Glomerular endothelial cell (primary cell): ENCODE measurements at places on chromosomes 4 and X. TPM values are rescaled to one million over a fixed set of nuclear protein-coding genes. Genes with fewer than 3 reads are reported as not detected.

PDCL2 gene
- total RNA-seq: not detected in 2 replicates

GSX2 gene
- not detected in 2 replicates for total RNA-seq

PAK3 gene
- 0.53 and 1.3 TPM in 2 replicates for total RNA-seq

CPLX1 gene
- total RNA-seq: 0.29 TPM in 1 of 2 replicates, not detected in the other

PFKFB1 gene
- total RNA-seq: not detected in 2 replicates

SATL1 gene
- 0.06 TPM in 1 of 2 replicates, not detected in the other for total RNA-seq

MAGED4B gene
- 8.8 and 75.3 TPM in 2 replicates for total RNA-seq

MAGEA4 gene
- not detected in 2 replicates for total RNA-seq

EXOSC9 gene
- 27.8 and 32.0 TPM in 2 replicates for total RNA-seq

XPNPEP2 gene
- total RNA-seq: not detected in 2 replicates

GPAT3 gene
- 1.4 and 4.0 TPM in 2 replicates for total RNA-seq

GRIA3 gene
- total RNA-seq: 0.53 and 0.58 TPM in 2 replicates

KLB gene
- not detected in 2 replicates for total RNA-seq

ANKRD50 gene
- total RNA-seq: 43.2 and 52.3 TPM in 2 replicates

UGT2A1 gene
- not detected in 2 replicates for total RNA-seq

EDNRA gene
- total RNA-seq: 9.7 and 26.1 TPM in 2 replicates

STK32B gene
- 25.4 and 29.0 TPM in 2 replicates for total RNA-seq

SPANXA1 gene
- total RNA-seq: not detected in 2 replicates

PDK3 gene
- total RNA-seq: 6.4 and 11.4 TPM in 2 replicates

RNF175 gene
- not detected in 2 replicates for total RNA-seq

CYLC1 gene
- not detected in 2 replicates for total RNA-seq

CTAG2 gene
- total RNA-seq: not detected in 2 replicates

ATOH1 gene
- not detected in 2 replicates for total RNA-seq

FRMD7 gene
- total RNA-seq: not detected in 2 replicates

RHOXF1 gene
- total RNA-seq: not detected in 2 replicates

GAGE2A gene
- total RNA-seq: not detected in 2 replicates

ARSH gene
- total RNA-seq: not detected in 2 replicates

MAGEH1 gene
- 23.8 and 27.7 TPM in 2 replicates for total RNA-seq

PROM1 gene
- 4.9 and 5.4 TPM in 2 replicates for total RNA-seq

LRIT3 gene
- 0.15 and 0.18 TPM in 2 replicates for total RNA-seq

LIAS gene
- total RNA-seq: 6.0 and 11.9 TPM in 2 replicates

TMEM192 gene
- total RNA-seq: 17.6 and 18.6 TPM in 2 replicates

ASB11 gene
- not detected in 2 replicates for total RNA-seq

BANK1 gene
- total RNA-seq: 0.18 and 1.1 TPM in 2 replicates

BBS12 gene
- 2.5 TPM in 2 replicates for total RNA-seq

FRMPD4 gene
- not detected in 2 replicates for total RNA-seq

HMX1 gene
- not detected in 2 replicates for total RNA-seq
